Activated T-cell treated with anti-CD3 and anti-CD28 coated beads, Interleukin-2, amount 50 U/mL, for 1 hour (primary cell): ENCODE measurements at places on chromosomes 6 and 20.

DNA sequence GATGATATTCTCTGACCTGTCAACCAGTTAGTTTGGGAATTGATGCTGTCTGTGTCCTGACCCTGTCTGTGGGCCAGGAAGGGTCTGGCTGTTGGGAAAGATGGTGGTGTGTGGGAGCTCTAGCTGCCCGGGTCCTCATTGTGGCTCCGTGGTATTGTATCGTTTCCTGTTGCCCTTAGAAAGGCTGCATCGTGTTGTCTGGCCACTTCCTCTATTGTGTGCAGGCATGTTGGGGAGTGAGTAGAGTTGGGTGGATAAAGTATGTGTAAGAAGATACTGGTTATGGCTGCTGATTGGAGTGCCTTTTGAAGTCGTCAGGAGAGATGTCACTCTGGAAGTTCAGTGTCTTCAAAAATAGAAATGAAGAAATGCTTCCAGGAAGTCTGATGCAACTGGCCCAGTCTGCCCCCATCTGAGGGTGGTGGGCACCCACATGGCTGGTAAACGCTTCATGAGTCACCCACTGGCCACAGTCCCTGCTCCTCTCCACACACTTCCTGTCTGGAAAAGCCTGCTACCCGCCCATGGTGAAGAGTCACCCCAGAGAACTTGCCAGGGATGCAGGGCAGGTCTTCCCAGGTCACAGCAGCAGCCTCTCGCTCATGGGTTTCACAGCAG, 27.9 kb downstream of the PPARD start:
- DNase-seq = peak; percentile 45

DNA sequence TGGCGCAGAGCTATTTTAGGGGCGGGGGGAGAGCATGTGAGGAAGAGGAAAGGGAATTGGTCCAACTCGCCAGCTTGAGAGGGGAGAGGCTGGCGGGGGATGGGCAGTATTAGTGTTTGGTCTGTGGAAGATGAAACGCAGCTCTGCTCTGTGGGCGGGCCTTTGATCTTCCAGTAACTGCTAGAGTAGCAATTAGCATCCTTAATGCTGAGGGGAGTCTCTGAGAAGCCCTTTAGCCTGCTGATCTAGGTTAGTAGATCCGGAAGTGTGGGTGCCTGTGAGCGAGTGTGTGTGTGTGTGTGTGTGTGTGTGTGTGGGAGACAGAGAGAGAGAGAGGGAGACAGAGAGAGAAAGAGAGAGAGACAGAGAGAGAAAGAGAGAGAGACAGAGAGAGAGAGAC, 117.2 kb upstream of the BACH2 start:
- DNase-seq = peak; percentile 68

DNA sequence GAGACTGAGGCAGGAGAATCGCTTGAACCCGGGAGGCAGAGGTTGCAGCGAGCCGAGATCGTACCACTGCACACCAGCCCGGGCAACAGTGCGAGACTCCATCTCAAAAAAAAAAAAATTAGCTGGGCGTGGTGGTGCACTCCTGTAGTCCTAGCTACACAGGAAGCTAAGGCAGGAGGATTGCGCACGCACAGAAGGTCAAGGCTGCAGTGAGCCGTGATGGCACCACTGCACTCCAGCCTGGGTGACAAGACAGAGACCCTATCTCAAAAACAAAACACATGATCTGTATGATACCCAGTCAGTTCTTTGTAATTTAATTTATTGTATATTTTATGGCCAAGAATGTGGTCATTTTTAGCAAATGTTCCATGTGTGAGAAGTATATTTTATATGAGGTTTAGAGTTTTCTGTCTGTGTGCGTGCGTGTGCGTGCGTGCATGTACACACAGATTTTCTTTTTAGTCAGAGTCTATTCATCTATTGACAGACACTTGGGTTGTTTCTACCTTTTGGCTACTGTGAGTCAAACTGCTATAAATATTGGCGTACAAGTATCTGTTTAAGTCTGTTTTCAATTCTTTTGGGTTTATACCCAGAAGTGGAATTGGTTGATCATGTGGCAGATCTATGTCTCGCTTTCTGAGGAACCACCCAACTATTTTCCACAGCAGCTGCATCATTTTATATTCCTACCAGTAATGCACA, 22.2 kb upstream of the MYL9 start:
- no peak for DNase-seq

GRCh38 chr6:165886169-165886568, 223.1 kb upstream of the PDE10A start:
- DNase-seq = no peak

DNA sequence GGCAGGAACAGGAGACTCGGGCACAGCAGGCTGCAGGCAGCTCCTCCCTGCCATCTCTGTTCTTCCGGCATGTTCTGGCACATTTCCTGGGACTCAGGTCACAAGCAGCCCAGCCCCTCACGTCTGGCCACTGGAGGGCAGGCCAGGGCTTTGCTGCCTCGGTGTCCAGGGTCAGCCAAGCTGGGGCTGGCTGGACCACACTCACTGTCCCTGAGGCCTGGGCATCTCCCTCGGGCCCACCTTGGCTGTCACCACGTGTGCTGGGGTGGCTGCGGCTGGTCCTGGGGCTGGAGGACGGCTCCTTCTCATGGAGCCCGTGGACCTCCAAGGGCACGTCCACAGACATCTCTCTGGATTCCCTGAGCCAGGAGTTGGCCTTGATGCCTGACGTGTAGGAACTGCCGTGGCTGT, 18.5 kb downstream of the FRMD1 start:
- no peak for DNase-seq

GRCh38 chr6:129753422-129753821, 43.4 kb upstream of the ARHGAP18 start:
- no peak for DNase-seq

DNA sequence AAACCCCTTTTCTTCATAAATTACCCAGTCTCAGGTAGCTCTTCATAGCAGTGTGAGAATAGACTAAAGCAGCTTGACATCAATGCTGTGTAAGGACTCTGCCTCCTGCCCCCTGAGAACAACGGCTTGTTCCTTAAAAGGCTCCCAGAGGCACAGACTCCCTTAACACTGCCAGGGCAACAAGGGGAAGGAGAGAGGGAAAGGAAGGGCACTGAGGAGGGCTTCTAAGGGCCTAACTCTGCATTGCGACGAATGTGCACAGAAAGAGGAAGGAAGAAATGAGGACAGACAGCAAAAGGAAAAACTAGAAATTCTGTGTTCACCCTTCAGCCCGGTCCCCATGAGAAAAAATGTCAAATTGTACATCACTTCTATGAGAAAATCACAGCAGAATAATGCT, 74.0 kb downstream of the AGPAT4 start:
- DNase-seq = no peak

DNA sequence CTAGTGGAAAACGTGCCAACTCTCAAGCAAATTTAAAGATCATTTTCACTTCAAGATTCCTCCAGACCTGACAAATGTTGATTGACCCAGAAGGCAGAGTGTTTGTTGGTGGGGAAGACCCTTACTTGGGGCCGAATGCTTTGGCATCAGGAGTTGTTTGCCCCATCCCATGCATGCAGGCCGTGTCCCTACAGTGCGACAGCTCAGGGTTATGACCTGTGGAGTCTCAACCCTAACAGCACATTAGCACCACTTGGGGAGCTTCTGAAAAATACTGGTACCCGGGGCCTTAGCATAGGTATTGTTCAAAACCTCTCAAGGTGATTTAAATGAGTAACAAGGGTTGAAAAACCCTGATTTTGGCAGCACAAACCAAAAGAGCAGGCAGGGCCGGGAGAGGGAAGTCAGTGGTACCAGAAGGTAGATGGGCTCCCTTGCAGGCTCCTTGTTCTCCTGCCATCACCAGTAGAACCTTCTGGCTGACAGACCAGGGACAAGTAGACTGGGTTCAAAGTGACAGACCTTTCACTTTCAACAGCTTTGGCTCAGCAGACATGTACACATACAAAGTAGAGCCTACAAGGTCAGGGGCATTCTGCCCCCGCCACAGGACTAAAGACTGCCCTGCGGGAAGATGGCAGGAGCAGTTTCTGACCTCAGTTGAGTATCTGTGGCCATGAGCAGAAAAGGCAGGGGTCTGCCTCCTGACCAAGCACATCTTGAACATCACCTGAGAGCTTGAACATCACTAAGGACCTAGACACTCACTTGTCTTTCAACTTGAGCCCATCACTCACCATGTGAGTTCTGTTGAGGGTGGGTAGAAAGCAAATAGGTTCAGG, 39.6 kb downstream of the PLCG1 start:
- no peak for DNase-seq

- DNase-seq = no peak
Observed at GRCh38 chr6:76776876-76777275, 686.4 kb downstream of the HTR1B start.

DNA sequence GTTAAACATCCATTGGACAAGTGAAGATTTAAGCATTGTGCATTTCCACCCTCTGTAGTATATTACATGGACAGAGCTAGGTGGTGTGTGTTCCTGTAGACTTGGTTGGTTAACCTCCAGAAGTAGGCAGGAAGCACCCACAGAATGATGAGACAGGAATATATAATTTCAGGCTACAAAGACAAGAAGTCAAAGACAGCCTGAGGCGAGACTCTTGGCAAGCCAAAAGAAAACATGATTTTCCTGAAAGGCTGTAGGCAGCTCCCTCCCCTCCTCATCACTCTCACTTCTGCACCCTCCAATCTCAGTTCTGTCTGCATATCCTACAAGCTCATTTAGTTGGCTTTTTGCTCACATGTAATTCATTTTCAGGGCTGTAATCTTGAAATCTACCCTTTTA, 110.0 kb upstream of the SLC35B3 start:
- no peak for DNase-seq

- DNase-seq = no peak
Observed at GRCh38 chr6:44898296-44898930, 429.7 kb upstream of the RUNX2 start.

- DNase-seq = no peak
Observed at GRCh38 chr20:46378412-46379009, 27.9 kb downstream of the ELMO2 start.

- DNase-seq = no peak
Observed at GRCh38 chr6:42938987-42939809, 9.9 kb downstream of the CNPY3 start.

DNA sequence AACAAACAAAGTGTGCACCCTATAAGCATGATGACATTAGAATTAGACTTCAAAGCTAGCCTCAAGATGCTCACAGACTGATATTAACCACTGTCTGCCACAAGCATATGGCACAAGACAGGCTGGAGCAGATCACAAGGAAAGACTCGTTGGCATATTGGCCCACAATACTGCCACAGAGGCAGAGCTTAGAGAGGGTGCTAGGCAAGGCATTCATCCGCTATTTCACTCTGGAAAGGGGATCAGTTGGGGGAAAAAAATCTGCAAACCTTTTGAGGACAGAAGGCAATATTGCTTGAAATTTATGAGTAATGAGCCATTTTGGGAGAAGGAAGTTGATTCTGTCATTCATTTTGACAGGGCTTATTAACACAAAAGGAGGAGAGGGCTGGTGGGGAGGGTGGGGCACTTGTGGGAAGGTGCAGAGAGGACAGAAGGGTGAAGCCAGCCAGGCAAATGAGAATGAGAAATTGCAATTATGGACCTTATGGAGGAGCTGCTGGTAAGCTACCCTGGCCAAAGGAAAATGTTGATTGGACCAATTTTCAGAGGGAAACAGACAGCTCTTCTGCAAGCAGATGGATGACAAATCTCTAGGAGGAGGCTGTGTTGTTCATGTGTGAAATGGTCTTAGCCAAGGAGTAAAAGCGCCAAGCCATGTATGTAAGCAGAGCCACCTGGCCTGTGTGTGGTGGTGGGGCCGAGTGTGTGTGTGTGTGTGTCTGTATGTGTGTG, 187.7 kb downstream of the GMPR start:
- DNase-seq = no peak

DNA sequence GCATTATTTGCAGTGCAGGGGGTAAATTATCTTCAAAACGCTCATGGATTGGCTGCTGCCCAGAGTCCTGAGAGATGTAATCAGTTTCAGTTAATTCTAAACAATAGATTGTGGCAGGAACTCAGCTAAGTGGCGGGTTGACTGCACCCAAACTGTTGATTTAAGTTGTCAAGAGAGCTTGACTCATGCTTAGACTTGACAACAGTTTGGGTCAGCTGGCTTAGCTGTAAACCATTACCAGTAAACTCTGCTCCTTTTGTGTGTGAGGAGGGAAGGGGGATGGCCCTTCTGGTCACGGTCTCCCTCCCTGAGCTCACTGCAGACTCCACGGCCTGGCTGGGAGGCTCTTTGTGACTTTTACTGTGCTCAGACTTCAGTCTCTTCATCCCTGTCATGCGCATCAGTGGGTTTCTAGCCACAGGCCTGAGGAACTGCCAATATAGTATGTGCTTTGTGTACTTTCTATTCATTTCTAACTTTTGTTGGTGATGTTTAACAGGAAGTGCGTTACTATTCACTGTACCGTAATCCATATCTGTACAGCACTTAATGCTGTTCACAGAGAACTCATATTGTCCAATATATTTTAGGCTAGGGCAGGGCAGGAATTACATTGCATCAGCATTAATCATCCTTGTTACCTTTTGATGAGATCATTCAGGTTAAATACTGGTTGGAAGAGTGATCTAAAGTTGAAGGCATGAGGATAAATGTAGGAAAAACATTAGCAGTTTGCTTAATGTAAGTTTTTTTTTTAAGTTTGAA, 488.3 kb downstream of the CDKAL1 start:
- DNase-seq = no peak

DNA sequence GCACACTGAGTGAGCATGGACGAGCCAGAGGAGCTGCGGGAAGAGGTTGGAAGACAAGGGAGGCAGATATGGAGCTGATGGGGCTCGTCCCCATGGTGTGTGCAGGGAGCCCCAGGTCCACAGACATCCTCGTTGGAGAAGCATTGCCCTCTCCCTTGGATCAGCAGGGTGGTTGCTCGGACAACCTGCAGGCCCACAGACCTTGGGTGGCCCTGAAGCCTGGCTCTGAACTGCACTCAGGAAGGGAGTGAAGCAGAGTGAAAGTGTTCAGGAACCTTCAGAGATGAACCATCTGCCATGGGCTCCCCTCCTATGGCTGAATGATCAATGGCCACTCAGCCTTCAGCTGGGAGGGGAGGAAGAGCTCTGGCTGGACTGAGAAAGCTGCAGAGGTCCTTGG, 43.3 kb upstream of the LRFN2 start:
- no peak for DNase-seq

- no peak for DNase-seq
Observed at GRCh38 chr6:82246370-82246769, 1.2 kb downstream of the IBTK start.

GRCh38 chr6:28205879-28206278, 19.2 kb upstream of the ZSCAN9 start:
- no peak for DNase-seq

DNA sequence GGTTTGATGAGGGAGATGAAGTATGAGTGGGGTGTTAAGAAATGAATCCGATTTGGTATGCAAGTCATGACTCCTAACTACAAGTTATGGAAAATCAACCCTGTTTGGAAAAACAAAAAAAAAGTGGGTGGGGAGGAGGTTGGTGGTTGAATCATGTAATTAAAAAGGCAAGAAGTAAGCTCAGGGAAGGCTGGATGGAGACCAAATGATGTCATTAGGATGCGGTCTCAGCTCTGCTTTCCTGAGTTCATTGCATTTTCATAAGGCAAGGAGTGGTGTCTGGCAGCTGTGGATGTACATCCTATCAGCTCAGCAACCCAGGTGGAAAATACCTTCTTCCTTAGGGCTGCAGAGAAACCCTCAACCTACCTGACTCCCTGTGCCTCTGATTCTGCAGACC, 60.4 kb upstream of the AKAP12 start:
- no peak for DNase-seq
